Stimulated activated CD8-positive, alpha-beta memory T cell treated with anti-CD3 and anti-CD28 coated beads, Interleukin-4, amount 100 ng/mL, for 1 hour (primary cell): ENCODE measurements at places on chromosomes 5 and 9.

DNA sequence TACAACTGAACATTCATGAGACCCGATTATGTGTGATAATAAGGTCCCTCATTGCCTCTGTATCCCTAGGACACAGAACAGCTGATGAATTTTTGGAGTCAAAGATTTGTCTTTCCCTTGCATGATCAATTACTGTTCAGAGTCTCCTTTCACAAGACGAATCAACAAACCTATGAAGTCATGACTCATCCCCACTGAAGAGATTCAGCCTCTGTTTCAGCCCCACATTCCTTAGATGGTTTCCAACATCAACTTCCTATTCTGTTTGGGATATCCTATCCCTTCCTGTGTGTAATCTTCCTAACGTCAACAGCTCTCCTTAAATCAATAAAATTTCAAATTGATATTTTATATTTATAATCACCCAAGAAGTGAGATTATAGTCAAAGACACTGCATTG, 199.0 kb downstream of the DNAH5 start:
- no peak for DNase-seq

GRCh38 chr9:122239722-122240121, 11.0 kb upstream of the LHX6 start:
- no peak for DNase-seq

DNA sequence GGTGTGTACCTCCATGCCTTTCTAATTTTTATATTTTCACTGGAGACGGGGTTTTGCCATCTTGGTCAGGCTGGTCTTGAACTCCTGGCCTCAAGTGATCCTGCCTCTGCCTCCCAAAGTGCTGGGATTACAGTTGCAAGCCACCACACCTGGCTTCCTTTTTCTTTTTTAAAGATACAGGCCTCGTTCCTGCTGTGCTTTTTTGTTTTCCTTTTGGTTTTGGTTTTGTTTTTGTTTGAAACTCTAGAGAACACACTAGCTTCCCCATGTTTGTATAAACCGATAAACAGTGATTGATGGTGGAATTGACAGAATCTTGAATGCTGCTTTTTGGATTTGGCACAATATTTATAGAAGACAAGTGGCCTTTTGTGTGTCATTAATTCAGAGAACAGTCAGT, 1603.4 kb downstream of the MAT2B start:
- no peak for DNase-seq

- DNase-seq = no peak
Measured at GRCh38 chr5:96026406-96027041, 64.9 kb upstream of the ELL2 start.

DNA sequence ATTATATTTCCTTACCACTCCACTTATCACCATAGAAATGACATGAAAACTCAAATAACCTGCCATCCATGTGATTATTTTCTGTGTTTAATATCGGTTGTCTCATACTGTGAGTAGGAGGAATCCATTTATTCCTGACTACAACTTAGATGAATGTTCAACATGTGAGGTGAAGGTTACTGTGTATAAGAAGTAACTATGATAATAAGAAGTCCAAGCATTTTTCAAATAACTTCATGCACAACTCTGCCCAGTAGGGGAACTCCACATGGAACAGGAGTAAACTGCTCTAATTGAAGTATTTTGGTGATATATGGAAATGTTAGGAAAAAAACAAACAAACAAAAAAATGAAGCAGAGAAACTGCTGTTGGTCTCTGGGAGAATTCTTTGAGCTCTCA, 447.5 kb upstream of the GRIN3A start:
- no peak for DNase-seq
